ENCODE measurements at places on chromosomes 13 and 19.

DNA sequence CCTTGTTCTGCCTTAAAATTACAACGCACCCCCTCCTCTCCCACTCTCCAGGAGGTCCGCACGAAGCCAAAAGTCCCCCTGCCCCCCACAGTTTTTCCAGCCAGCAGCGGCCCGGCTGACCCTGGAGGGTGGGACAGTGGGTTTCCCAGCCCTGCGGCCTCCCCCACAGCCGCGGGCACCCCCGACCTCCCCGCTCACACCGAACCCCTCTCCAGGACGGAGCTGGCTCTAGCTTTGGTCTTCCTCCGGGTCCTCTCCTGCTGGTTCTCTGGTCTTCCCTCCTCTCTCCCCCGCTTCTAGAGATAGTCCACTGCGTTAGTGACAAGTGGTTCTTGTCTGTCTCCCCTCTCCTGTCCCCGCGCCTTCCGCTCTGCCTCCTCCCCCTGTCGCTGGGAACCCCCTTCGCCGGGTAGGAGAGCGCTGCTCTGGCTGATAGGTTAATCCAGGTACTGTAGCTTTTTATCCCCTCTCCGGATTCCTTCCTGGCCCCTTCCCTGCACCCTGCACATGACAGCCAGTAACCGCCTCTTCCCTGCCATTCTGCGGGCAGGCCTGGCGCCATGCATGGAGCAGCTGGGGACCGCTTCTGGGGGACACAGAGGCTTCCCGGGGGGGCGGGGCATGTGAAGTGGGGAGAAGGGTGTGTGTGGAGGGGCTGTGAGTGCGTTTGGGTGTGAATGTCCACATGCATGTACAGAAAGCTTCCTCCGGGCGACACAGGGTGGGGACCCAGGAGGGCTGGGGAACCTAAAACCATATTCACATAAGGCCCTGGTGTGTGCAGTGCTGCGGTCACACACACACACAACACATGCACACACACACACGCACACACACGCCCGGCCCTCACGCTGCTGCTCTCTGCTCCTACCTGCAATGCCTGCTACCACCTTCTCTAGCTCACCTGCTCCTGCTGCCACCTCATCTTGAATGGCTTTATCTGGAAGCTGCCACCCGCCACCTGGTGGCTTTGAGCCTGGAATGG is 17.2 kb downstream of the PRR36 start:
- DNase-seq, result no peak

GRCh38 chr13:23617551-23618024 is 47.4 kb downstream of the TNFRSF19 start:
- DNase-seq, result no peak

DNA sequence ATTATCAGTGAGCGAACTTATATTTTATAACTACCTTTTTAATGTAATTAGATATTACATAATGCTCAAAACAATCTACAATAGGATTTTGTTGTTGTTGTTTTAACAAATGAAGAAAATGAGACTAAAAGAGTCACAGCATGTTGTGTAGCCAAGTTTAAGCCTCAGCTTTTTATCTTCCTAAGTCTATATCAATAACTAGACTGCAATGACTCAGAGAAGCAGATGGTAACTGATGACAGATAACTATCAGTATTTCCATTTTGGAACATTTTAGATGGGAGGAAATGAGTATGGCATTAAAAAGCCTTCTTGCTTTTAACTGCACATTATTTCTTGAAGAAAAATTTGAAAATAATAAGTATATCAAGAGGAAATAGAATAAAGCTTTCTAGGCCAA is 825.2 kb downstream of the SLITRK1 start:
- DNase-seq, result no peak

GRCh38 chr13:25776722-25777121 is 275.1 kb downstream of the SHISA2 start:
- DNase-seq, result no peak

DNA sequence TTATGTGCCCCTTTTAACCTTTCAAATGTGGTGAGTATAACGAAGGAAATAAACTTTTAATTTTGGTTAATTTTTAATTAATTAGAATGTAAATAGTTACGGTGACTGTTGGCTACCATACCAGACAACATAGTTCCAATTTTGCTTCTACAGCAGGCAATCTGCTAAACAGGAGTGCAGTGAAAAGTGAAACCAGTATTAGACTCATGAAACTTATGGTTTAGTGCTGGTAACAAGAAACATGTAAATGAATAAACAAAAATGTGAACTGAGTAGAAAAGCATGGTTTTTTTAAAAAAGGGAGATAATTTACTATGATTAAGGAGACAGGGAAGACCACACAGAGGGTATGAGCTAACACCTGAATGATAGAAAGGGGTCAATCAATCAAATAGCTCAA is 478.4 kb downstream of the PCDH9 start:
- DNase-seq, result no peak

GRCh38 chr19:38321646-38322196 is 2.1 kb downstream of the KCNK6 start:
- DNase-seq, result no peak

GRCh38 chr13:33639626-33640080 is 178.3 kb upstream of the RFC3 start:
- no peak for DNase-seq

DNA sequence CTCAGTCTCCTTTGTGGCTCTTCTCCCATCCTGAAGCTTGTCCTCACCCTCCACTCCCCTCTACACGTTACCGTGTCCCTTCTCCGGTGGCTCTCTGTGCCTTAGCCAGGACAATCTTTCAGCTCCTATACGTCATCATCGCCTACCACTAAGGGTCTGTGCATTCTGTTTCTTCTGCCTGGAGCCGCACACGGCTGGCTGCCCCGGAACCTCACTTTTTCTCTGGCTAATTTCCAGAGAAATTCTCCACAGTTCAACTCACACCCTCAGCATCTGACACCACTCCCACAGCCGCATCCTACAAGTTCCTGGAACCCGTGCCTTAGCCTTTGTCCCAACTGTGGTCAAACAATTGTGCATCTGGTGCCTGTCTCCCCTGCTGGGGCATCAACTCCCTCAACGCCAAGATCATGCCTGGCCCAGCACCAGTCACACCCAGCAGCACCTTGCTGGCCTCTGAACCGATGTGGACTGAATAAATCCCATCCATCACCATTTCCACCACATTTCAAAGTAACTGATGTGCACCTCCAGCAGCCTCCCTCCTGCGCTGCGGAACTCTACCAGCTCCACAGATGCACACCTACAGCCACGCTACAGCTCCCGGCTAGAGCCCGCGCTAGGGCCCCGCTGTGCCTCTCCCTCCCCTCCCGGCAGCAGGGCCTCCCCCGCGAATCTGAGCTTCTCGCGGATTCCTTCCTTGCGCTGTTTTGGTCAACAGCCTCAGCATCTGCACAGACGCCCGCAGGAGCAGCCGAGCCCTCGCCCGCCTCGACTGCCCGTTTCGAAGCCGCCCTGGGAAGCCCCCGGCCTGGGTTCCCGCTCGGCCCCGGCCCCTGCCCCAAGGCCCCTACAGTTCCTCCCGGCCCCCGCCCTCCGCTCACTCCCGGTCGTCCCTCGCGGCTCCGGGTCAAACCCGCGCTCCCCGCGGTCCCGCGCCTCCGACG is 689 bp downstream of the DCUN1D2 start:
- DNase-seq, result no peak

- no peak for DNase-seq
These were observed 107.8 kb upstream of the OXGR1 start for GRCh38 chr13:97101912-97102708.

- no peak for DNase-seq
These were observed 7.0 kb upstream of the HIPK4 start for GRCh38 chr19:40396886-40397567.

- DNase-seq, result no peak
These were observed 1.0 kb downstream of the KDM4B start for GRCh38 chr19:4969772-4970531.

DNA sequence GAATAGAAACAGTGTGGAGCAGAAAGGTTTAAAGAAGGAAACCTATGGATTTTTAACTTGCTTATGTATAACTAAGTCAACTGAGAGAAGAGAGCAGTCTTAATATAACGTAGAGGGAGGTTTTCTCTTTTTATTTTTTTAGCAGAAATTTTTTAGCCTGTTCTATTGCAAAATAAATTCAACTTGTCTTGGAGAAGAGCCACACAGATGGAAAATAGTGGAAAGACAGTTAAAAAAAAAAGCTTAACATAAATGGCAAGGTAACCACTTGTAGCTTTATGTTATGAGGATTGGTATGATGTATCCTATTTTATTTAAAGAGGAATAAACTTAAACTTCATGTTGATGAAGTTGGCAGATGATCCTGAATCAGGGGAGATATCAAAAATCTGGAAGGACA is 312.4 kb downstream of the SHISA2 start:
- DNase-seq, result no peak
